ENCODE measurements at places on chromosomes 4 and X. TPM values are rescaled to one million over a fixed set of nuclear protein-coding genes. Genes with fewer than 3 reads are reported as not detected.
A peak's percentile ranks its signal among the peaks of the same experiment; 100 is the strongest.

DNA sequence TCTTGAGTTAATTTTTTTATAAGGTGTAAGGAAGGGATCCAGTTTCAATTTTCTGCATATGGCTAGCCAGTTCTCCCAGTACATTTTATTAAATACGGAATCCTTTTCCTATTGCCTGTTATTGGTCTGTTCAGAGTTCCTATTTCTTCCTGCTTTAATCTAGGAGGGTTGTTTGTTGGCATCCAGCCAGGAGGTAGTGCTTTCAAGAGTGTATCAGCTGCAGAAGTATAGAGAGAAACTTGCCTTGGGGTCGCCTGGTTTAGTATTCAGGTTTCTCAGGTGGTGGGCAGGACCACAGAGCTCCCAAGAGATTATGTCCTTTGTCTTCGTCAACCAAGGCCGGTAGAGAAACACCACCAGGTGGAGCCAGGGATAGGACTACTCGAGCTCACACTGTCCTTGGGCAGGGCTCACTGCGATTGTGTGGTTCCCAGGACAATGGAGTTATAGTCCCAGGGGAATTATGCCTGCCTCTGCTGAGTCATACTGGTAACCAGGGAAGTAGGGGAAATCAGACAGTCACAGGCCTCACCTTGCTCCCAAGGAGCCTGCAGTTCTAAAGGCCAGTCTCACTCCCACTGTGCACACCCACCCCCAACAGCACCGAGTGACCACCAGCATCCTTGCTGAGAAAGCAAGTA is 168.1 kb downstream of the VSIG4 start:
- peak; percentile 21 for DNase-seq

AIMP1 gene
- total RNA-seq: 4.0 TPM

MAGEA2B gene
- not detected for total RNA-seq

DNA sequence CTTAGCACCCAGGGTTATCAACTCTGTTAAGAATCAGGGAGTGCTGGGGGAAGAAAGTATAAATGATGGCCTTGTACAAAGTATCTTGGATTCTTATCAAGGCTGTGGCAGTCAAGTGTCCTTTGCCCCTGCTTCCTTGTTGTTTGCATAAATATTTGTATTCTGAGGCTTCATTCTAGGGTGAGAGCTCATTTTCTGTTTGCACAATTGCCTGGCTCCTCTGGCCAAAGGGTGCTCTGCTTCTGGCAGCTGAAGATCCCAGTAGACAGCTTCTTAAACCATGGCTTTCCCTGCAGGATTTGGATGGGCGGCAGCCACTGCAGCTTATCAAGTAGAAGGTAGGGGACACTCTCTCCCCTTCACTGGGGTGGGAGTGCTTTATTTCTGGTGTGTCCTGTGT is at the start of gene GBA3:
Gene GBA3 (plus strand): TSS at position 202 of the 400 bp plus-strand sequence.
- DNase-seq: no peak

- no peak for DNase-seq
Measured at GRCh38 chr4:100796332-100796731, 278.5 kb upstream of the EMCN start.

MGAT4D gene
- total RNA-seq: under 0.01 TPM

- no peak for DNase-seq
Measured at GRCh38 chr4:112652216-112652615, 15.3 kb downstream of the LARP7 start.

DNA sequence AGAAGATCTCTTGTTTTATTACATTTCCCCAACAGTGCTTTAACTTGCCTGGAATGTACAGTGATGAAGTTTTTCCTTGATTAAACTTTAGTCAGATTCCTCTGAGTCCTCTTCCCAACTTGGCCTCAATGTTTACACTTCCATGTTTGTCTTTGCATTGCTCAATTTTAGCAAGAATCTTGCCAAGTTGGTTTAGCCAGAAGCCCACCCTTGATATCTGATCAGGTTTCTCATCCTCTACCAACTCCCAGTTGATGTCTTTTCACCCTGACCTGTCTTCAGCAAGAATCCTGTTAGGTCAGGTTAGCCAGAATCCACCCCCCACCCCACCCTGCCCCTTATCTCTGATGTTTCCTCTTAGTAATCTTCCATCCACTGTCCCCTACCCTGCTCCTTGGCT is 120.9 kb downstream of the MBNL3 start:
- DNase-seq: no peak

POU3F4 gene
- total RNA-seq: under 0.01 TPM

- DNase-seq: no peak
Measured at GRCh38 chrX:122622795-122623194, 561.3 kb upstream of the GRIA3 start.

- no peak for DNase-seq
Measured at GRCh38 chr4:155787113-155787710, 28.4 kb downstream of the GUCY1B1 start.

CABS1 gene
- not detected for total RNA-seq

GRCh38 chr4:188032170-188032569 is 36.6 kb downstream of the ZFP42 start:
- DNase-seq: no peak

DNA sequence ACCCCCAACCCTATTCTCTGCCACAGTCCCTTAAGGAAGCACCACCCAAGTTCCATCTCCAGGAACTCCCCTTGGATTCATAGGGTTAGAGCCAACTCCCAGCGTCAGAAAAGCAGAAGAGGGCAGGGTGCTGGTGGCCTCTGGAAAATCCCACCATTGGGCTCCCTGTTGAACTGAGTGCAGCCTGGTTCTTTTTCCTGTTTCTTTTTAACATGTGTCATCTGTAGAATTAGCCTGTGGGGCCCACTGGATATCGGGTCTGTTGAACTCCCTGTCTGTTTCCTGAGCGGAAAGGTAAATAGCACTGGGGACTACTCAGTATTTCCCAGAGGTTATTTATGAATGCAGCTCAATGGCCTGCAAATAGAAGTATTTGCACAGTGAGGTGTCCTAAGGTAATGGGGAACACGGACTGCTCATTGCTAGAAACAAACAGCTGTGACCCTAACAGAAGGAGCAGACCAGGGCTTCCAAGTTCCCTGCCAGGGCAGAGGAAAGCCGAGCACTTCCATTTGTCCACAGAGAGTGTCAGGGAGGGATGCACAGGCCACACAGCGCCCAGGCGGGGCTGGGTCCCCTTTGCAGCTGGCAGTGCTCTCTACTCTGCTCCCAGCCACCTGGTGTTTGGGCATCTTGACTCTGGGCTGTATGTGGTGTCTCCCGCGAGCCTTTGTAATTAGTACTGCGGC is 102.6 kb downstream of the FHDC1 start:
- DNase-seq: no peak

DNA sequence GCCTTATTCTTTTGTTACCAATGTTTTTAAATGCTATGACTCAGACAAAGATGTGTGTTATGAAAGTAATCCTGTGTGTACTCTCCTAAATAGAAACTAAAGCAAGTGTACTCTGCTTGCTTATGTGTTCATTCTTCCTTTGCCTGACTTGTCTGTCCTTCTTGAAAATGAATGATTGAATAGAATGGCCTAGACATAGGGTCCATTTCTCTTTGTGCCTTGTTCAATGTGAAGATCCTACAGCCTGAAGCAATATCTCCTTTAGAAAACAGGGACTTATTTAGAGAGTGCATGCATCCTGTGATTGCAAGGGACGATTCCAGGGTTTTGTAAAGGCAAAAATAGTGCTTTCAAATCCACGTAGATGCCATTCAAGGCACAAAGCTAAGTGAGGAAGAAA is 343.6 kb upstream of the TACR3 start:
- no peak for DNase-seq

PNMA6F gene
- total RNA-seq: not detected

HMX1 gene
- not detected for total RNA-seq

DNA sequence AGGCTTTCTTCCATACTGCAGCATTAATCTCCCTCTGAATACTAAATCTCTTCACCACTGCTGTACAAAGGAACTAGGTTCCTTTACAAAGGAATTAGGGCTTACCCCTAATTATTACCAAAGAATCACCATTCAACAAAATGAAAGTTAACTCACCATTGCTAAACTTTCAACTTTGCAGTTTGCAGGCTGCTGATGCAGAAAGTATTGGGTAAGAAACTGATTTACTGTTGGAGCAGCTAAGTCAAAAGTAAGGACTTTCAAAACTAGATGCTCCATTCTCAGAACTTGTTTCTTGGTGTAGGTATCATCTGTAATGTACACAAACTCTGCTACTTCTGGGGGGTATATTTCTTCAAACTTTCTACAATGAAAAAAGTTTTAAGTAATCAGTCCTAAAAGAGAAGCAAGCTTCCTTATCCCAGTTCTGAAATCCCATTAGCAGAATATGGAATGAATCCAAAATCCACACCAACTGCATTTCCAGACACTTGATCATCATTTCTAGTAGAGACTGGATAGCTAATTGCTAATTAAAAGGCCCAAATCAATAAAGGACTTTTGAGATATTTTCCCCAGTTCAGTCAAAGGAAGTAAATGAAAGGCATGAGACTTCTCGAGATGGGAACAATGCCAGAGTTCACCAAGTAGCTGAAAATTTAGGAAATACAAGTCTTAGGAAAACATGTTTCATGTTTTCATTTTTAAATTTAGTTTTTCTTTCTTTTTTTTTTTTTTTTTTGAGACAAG is 4.3 kb downstream of the CCNA2 start:
- no peak for DNase-seq

PASD1 gene
- not detected for total RNA-seq

- no peak for DNase-seq
Measured at GRCh38 chr4:68152411-68152810, 22.7 kb upstream of the TMPRSS11F start.

- DNase-seq: no peak
Measured at GRCh38 chr4:182928061-182928460, 10.9 kb upstream of the DCTD start.

DNA sequence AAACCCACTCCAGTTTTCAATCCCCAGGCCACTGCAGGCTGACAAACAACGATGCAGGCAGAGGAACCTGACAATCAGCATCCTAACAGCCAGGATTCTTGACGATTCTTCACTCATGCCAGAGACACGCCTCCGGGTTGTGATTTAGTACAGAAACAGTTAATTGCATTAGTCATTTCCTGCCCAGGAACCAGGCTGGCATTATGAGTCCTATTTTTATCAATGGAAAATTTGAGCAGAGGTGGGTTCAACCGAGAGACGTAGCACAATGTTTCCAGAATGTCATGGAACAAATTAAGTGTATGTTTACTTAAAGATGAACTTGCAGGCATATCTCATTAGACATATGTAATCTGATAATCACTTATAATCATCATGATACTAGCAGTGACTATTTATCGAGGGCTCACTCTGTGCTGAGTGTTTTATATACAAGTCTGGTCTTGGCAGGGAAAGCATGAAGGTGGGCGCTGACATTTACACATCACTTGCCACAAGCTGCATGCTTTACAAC is 159.7 kb downstream of the NSUN7 start:
- peak; percentile 68 for DNase-seq

BEX1 gene
- total RNA-seq: 10.0 TPM

- peak; percentile 46 for DNase-seq
Measured at GRCh38 chrX:118614150-118614549, 113.3 kb upstream of the IL13RA1 start.

GRCh38 chr4:81627590-81627989 is 155.9 kb upstream of the RASGEF1B start:
- no peak for DNase-seq

DNA sequence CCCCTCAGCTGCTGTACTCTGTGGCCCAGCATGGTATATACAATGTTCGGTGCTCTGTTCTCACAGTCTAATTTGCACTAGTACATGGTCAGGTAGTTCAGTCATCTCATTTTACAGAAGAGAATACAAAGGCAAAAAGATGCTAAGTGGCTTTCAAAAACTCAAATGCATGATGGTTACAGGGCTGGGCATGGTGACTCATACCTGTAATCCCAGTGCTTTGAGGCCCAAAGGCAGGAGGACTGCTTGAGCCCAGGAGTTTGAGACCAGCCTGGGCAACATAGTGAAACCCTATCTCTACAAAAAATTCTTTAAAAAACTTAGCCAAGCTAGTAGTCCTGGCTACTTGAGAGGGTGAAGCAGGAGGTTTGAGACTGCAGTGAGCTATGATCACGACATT is 210.5 kb upstream of the KIT start:
- DNase-seq: no peak

- no peak for DNase-seq
Measured at GRCh38 chrX:19949340-19949739, 41.5 kb downstream of the BCLAF3 start.

DNA sequence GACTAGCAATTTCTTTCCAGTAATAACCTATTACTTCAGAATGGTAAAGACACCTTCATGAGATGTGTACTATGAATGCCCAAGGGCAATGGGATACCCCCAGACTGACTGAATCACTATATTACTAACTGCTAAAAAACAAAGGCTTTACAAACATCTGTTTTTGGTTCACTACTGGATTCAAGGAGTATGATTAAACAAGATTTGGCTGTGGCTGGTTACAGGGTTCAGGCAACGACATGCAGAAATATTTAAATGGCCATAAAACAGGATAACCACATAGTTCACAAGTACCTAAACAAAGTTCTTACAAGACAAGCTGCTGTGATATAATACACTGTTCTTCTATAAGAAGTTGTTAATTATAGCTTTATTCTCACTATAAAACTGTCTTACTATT is 128.2 kb downstream of the FRYL start:
- DNase-seq: no peak

HOPX gene
- 134 TPM for total RNA-seq

DNA sequence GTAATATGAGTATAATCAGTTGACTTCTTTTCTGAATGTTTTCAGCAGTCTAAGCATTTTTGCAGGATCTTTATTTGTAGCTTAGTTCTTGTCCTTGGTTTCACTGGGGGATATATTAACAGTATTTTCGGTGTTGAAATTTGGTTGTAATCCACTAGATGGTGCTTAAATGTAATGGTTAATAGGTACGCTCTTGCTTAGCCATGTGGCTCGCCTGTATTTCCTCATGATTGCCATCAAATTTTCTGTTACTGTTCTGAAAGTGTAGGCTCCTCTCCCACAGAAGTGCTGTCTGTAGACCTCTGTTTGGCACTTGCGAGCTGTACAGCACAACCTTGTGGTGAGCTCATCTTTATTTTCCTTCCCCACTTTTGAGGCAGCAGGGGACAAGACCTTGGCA is 3.9 kb upstream of the FAAH2 start:
- peak; percentile 15 for DNase-seq

DNA sequence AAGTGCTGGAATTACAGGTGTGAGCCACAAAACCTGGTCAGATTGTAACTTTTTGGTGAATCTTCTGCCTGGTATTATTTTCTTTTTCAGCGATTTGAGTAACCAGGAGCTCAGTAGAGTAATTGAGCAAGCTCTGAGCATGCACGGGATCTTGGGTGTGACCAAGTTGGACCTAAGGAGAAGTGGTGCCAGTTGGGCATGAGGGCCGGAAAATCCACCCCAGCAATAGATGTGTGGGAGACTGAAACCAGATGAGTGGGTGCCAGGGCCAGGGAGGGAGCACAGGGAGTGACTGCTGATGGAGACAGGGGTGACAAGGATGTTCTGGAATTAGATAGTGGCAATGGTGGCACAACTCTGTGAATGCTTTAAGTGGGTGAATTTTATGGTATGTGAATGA is 3.7 kb upstream of the CCNQ start:
- DNase-seq: no peak

GRCh38 chr4:58553679-58554078 is 1443.5 kb upstream of the IGFBP7 start:
- DNase-seq: no peak

INPP4B gene
- total RNA-seq: 24.5 TPM

GRCh38 chr4:101066626-101067170 is 280.6 kb downstream of the PPP3CA start:
- no peak for DNase-seq
